ENCODE measurements at places on chromosomes 16 and 17. TPM values are rescaled to one million over a fixed set of nuclear protein-coding genes. Genes with fewer than 3 reads are reported as not detected.

The OXLD1 gene
- total RNA-seq: 80.0 TPM

The DUSP3 gene
- total RNA-seq: 78.6 TPM

The SRR gene
- 7.5 TPM for total RNA-seq

DNA sequence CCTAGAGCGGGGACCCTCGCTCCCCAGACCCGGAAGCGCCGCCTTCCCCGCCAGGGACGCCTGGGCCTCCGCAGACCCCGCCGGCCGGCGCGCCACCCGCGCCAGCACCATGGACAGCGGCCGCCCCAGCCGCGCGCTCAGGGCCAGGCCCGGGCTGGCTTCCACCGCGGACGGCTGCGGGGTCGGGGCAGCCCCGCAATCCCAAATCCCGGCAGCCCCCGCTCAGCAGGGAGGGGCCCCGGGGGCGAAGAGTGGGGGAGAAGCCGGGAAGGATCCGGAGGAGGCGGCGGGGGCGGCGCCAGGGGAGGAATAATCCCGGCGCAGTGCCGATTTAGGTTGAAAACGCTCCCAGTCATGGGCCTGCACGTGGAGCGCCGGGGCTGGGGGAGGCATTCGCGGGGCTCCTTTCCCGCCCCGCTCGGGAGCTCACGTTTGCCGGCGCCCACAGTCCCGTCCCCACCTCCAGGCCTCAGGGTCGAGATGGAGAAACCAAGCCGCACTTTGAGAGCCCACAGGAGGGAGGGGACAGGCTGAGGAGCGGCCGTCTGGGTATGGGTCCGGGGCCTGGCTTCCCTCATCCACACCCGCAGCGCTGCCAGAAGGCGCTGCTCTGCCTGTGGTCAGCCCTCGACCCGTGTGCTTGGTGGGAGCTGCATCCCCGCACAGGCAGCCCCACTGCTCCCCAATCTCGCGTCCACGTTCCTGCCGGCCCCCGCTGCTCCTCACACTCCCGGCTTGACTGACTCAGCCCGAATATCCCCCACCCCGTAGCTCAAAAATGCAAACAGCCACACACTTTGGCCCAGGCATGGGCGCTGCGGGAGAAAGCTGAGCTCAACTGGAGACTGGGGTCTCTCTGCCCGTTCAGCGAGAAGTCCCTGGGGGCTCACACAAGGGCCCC, 4.7 kb downstream of the FBXL16 start:
- DNase-seq: peak; percentile 43

GRCh38 chr17:3575511-3575910, 17.9 kb upstream of the TRPV3 start:
- DNase-seq: no peak

- DNase-seq: no peak
Measured at GRCh38 chr16:53561101-53561888, 58.3 kb upstream of the AKTIP start.

DNA sequence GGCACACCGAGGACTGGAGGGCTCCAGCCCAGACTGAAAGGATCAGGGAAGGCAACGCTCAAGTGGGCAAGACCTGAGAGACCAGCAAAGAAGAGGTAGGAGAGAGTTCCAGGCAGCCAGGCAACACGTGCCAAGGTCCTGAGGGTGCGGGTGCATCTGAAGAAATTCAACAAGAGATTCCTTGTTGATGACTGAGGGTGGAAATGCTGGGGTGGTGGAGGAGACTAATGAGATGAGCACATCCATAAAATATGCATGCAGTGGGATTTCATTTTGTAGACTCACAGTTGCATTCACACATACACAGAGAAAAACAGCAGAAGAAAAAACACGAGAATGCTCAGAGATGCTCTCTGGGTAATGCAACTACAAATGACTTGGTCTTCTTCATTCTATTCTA, 154.8 kb upstream of the FOXF1 start:
- no peak for DNase-seq

GRCh38 chr16:49350265-49351095, 23.1 kb upstream of the C16orf78 start:
- peak; percentile 30 for DNase-seq

- no peak for DNase-seq
Measured at GRCh38 chr17:45645330-45645729, 138.8 kb upstream of the CRHR1 start.

GRCh38 chr17:75250009-75250471, 11.4 kb downstream of the GGA3 start:
- DNase-seq: no peak

- no peak for DNase-seq
Measured at GRCh38 chr17:60283816-60284215, 108.1 kb downstream of the USP32 start.

GRCh38 chr17:68459037-68459639, 1.8 kb upstream of the WIPI1 start:
- no peak for DNase-seq

GRCh38 chr17:75288770-75289114, 491 bp downstream of the SLC25A19 start:
- peak; percentile 26 for DNase-seq
